ENCODE measurements at places on chromosomes 3 and 15.

DNA sequence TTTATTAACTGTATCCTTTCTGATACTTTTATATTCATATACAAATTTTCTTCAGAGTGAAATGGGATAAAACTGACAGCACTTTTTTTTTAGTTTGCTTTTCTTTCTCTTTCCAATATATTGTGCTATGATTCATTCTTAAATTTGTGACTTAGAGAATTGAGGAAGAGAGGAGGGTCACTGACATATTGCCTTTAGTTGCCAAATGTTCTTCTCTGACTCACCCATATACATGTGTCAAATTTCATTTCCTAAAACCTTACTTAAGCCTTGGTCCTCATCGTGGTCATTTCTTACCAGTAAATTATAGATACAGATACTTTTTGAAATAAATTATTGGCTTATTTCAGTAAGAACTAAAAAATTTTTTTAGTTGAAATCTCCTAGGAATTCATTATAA lies 53.9 kb downstream of the CLASP2 start:
- peak; percentile 67 for ATAC-seq

GRCh38 chr3:179608931-179609720 lies 4.5 kb downstream of the NDUFB5 start:
- ATAC-seq, result no peak

DNA sequence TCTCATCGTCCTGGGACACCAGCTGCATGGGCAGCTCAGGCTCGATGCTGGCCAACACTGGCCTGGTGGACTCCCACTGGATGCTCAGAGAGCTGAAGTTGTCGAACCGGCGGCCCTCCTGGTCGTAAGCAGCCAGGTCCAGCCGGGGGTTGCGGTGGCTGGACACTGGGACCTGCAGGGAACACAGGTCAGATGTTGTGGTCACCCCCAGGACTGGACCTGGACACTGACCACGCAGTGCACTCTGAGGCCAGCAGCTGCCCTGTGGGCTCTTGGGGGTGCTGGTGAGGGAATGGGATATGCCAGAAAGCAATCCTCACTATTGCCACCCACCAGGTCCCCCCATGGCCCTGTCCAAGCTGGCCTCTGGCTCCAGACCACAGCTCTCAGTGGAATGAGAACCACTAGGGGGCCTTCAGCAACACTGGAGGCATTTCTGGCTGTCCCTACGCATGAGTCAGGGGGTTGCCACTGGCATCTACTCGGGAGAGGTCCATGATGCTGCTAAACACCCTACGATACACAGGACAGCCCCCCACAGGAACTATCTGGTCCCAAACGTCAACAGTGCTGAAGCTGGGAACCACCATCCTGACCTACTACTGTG lies 66.1 kb downstream of the NUP210 start:
- peak; percentile 58 for ATAC-seq

GRCh38 chr3:120274739-120275167 lies 10.3 kb downstream of the GPR156 start:
- ATAC-seq, result no peak

- ATAC-seq, result no peak
Observed at GRCh38 chr3:188431040-188431439, 277.1 kb downstream of the LPP start.
